ENCODE measurements at places on chromosomes 12 and 14.

GRCh38 chr14:31159682-31160296 is 47.8 kb downstream of the HECTD1 start:
- no peak for DNase-seq

- no peak for DNase-seq
Measured at GRCh38 chr12:93767524-93767863, 90.3 kb downstream of the CRADD start.

DNA sequence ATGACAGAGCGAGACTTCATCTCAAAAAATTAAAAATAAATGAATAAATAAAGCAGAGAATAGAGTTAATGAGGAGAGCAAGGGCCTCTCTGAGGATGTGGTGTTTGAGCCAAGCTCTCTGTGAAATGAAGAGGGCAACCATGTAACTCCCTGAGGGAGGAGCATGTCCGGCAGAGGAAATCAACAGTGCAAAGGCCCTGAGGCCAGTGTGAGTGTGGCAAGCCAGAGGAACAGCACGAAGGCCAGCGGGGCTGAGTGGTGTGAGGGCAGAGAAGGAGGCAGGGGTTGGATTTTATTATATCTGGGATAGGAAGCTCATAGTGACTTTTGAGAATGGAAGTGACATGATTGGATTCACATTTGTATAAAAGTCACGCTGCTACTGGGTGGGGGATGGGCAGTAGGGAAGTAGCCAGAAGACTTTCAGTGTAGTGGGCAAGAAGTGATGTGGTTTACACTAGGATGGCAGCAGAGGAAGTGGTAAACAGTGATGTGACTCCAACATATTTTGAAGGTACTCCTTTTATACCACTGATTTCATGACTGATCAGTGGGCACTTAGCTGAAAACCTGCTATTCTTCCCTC is 10.3 kb upstream of the LRP1-AS start:
- no peak for DNase-seq

- DNase-seq = no peak
Measured at GRCh38 chr14:70871863-70872677, 35.2 kb upstream of the PCNX1 start.

- no peak for DNase-seq
Measured at GRCh38 chr12:107873223-107873622, 98.7 kb downstream of the ASCL4 start.

DNA sequence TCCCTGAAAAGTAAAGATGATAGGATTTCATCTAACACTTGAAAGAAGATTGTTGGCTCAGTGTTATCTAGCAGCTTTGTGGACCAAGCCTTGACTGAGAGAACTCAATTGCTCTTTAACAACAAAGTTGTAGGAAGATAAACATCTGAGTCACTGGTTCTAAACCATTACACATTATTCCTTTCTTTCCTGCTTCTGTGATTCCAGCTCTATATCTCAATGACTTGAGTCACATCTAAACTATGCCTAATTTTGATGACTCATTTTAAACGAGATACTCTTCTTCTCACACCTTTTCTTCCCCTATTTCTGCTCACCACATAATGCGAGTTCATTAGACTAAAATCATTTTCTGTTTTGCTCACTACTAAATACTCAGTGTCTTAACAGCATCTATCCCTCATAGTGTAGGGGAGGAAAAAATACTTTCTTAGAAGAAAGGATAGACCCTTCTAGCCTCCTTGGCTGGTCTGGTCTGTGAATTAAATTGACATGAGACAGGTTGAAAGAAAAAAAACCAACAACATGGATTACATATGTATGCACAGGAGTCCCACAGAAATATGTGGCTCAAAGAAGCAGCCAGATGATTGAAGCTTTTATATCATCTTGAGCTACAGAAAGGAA is 201.4 kb downstream of the C12orf50 start:
- DNase-seq = no peak

GRCh38 chr12:88918161-88918560 is 337.9 kb upstream of the KITLG start:
- DNase-seq = no peak

Data from OCI-LY7 (cell line).